Effector memory CD4-positive, alpha-beta T cell (primary cell): ENCODE measurements at places on chromosomes 7 and 10.

DNA sequence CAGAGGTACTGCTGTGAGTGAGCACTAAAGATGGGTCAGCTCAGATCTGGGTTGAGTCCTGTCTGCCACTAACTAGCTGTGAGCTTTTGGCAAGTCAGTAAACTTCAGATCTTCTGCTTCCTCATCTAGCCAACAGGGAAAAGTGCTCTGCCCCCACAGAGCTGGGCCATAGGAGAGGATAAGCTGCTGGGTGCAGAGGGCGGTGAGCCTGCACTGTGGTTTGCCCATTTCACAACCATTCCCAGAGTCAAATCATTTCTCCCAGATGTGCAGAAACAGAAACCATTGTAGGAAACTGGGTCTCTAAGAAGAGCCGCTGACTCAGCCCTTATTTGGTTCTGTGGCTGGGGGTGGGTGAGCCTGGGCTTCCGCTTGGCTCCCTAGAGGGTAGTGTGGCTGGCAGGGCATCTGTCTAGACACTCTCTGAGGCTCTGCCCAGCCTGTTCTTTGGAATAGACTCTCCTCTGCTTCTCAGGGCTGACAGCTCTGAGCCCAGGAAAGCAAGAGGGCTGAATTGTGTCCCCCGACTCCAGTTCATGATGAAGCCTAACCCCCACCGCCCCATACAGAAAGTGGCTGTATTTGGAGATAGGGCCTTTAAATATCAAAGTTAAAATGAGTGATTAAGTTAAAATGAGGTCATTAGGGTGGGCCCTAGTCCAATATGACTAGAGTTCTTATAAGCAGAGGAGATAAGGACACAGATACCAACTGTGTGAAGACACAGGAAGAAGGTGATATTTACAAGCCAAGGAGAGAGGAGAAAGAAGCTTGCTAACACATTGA is 29.5 kb upstream of the ARHGAP22 start:
- no peak overlapping the region for H3K4me3 ChIP-seq
- no peaks in the 10 kb centered on the region for H3K36me3 ChIP-seq
- H3K27me3 ChIP-seq: no peaks in the 10 kb centered on the region
- DNase-seq: no peak

- no peaks in the 10 kb centered on the region for H3K36me3 ChIP-seq
- DNase-seq: peak; percentile 31
- peaks cover 31% of the 10 kb centered on the region for H3K4me1 ChIP-seq
- no peaks in the 10 kb centered on the region for H3K27me3 ChIP-seq
Observed at GRCh38 chr10:28367929-28368484, 65.1 kb upstream of the MPP7 start.

DNA sequence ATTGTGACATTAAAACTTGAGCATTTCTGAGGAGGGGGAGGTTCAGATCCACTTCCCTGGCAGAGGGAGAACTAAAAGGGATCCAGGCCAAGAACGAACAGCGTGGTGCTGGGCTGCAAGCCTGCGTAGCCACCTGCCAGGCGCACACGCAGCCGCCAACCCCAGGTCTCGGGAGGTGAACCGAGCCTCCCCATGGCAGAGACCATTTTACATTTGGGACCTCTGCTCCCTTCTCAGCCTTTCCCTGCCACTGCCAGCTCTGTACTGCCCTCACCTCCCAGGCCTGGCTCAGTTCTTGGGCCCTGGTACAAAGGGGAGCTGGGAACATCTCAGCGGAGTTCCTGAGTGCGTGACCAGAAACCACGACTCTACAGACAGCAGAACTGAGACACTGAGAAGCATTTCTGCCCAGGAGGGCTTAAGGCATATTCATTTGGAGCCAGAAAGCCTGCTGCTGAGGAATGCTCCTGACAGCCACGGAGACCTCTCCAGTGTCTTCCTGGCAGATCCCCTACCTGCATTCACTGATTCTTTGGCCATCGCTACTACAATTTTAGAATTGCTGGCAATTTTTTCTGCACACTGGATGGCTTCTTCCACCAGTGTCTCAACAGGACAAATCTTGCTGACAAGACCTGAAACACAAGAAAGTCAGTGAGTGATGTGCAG is 7.6 kb downstream of the ECHS1 start:
- no peak overlapping the region for H3K27ac ChIP-seq
- H3K4me1 ChIP-seq: no peaks in the 10 kb centered on the region
- no peaks in the 10 kb centered on the region for H3K27me3 ChIP-seq
- H3K4me3 ChIP-seq: no peak overlapping the region
- H3K36me3 ChIP-seq: peaks cover 44% of the 10 kb centered on the region

- H3K27me3 ChIP-seq: no peaks in the 10 kb centered on the region
- no peaks in the 10 kb centered on the region for H3K36me3 ChIP-seq
- H3K27ac ChIP-seq: no peak overlapping the region
- H3K4me3 ChIP-seq: no peak overlapping the region
- no peaks in the 10 kb centered on the region for H3K4me1 ChIP-seq
- DNase-seq: no peak
Observed at GRCh38 chr7:139744768-139745677, 32.8 kb downstream of the HIPK2 start.

DNA sequence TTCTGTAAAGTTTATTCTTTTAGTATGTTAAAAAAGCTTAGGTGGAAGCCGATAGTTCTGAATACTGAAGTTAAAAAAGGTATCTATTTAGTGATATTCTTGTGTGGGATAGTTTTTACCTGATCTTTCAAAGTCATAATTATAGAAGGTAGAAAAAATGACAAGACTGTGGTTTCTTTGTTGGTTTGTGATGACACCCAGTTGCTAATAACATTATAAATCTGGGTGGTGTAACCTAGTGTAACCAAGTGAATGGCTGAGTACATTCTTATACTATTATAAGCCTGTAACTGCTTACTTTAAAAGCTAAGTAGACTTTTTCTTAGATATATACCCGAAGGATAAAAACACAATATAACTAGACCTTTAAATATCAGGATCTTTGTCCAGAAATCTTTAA is 2.3 kb downstream of the CDK13 start:
- H3K27me3 ChIP-seq: no peaks in the 10 kb centered on the region
- peak overlapping the region; percentile 97 for H3K4me3 ChIP-seq
- H3K27ac ChIP-seq: peak overlapping the region; percentile 98
- no peak for DNase-seq
- H3K36me3 ChIP-seq: no peaks in the 10 kb centered on the region

GRCh38 chr7:42693722-42694121 is 218.1 kb downstream of the C7orf25 start:
- no peaks in the 10 kb centered on the region for H3K27me3 ChIP-seq
- H3K4me3 ChIP-seq: no peak overlapping the region
- no peak for DNase-seq
- no peaks in the 10 kb centered on the region for H3K4me1 ChIP-seq
- no peaks in the 10 kb centered on the region for H3K36me3 ChIP-seq

DNA sequence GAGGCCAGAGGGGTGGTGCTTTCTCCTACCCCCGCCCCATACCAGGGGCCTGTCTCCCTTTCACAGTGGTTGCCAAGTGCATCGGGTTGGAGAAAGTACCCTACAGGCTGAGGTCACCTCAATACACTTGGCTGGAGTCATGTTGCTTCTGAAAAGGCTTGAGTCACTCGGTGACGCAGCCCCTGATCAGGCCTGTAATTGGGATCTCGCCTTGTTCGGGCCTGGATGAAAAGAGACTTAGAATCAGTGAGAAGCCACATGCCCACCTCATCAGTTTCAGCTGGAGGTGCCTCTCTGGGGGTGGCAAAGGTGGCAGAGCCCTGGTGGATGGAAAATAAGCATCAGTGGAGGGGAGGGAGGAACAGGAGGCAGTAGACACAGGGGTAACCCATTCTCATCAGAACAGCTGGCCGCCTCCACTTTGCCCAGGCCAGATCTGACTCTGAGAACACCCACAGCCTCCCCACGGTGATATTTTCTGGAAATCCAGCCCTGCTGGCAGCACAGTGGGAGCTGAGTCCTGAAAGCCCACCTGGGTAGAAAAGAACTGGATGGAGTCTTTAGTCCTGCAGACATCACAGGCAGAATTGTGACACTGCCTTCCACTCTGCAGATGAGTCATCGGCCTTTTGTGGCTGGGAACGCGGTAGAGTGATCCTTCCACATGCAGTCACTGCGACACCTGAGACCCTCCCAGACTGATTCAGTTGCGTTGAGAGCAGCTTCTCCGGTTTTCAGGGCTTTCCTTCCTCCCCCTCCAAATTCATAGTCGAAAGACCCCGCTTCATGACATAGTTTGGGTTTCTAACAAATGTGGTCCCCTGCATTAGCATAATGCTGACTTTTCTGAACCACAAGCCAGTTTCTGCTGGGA is 108.0 kb downstream of the GRK5 start:
- H3K27ac ChIP-seq: no peak overlapping the region
- H3K4me3 ChIP-seq: no peak overlapping the region
- no peaks in the 10 kb centered on the region for H3K27me3 ChIP-seq
- peak; percentile 13 for DNase-seq

GRCh38 chr7:157263156-157263555 is 73.6 kb upstream of the DNAJB6 start:
- H3K36me3 ChIP-seq: peaks cover 51% of the 10 kb centered on the region
- H3K27ac ChIP-seq: no peak overlapping the region
- H3K27me3 ChIP-seq: no peaks in the 10 kb centered on the region
- H3K4me3 ChIP-seq: no peak overlapping the region
- no peak for DNase-seq
- H3K4me1 ChIP-seq: no peaks in the 10 kb centered on the region

DNA sequence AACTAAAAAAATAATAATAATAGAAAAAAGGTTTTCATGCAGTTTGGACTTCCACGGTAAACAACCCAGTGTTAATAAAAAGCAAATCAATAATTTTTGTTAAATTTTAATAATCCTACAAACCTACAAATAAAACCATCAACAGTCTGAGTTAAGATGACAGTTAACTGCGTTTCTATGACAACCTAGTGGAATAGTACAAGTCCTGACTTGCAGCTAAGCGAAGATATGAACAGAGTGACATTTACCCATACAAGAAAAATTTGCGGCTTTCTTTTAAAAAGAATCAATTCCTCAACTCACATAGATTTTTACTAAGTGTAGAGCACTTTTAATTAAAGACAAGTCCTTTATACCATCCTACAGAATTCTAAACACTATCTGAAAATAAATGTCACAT is 35.6 kb downstream of the VPS41 start:
- H3K4me1 ChIP-seq: no peaks in the 10 kb centered on the region
- no peak overlapping the region for H3K27ac ChIP-seq
- peaks cover 3% of the 10 kb centered on the region for H3K36me3 ChIP-seq
- no peaks in the 10 kb centered on the region for H3K27me3 ChIP-seq

GRCh38 chr10:92278996-92279696 is 11.7 kb downstream of the CPEB3 start:
- H3K27me3 ChIP-seq: no peaks in the 10 kb centered on the region
- no peak for DNase-seq
- H3K27ac ChIP-seq: no peak overlapping the region
- no peaks in the 10 kb centered on the region for H3K36me3 ChIP-seq

- no peaks in the 10 kb centered on the region for H3K27me3 ChIP-seq
- H3K27ac ChIP-seq: no peak overlapping the region
- H3K4me3 ChIP-seq: no peak overlapping the region
- H3K4me1 ChIP-seq: no peaks in the 10 kb centered on the region
- DNase-seq: no peak
- H3K36me3 ChIP-seq: no peaks in the 10 kb centered on the region
Observed at GRCh38 chr7:8714791-8715190, 281.4 kb downstream of the NXPH1 start.

DNA sequence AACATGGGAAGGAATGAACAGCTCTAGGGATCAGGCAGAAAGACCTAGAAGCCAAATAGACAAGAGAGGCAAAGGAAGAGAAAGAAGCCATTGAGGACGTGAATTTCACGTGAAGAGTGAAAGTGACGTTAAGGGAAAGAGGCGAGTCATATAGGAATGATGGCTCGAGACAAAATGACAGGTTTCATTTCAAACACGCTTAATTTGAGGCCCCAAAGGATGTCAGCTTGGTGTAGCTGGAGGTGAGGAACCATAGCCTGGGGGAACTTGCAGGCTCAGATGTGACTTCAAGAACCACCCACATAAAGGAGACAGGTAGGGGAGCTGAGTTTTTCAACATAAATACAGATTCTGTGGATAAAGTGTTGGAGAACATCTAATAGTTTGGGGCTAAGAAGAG is 84.3 kb upstream of the ATP6V0A4 start:
- H3K36me3 ChIP-seq: no peaks in the 10 kb centered on the region
- no peak overlapping the region for H3K4me3 ChIP-seq
- DNase-seq: no peak
- no peaks in the 10 kb centered on the region for H3K4me1 ChIP-seq

DNA sequence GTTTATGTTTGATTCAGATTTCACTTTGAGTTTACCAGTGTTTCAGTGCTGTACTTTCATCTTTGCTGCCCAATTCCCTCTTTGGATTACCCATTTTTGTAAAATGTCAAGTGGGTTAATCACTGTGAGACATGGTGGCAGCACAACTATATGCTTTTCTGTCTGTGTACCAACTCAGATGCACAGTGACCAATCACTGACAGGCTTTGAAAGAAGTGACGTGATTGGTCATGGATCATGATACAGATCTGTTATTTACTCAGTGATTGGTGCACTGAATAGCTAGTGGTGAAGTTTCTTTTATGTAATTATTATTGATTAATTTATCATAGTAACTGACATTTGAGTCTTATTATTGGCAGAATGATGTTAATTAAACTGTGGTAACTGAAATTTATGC is 126.9 kb downstream of the SDK1 start:
- H3K27ac ChIP-seq: no peak overlapping the region
- no peaks in the 10 kb centered on the region for H3K4me1 ChIP-seq
- DNase-seq: no peak
- H3K36me3 ChIP-seq: no peaks in the 10 kb centered on the region

GRCh38 chr10:101858723-101859500 is 15.3 kb upstream of the KCNIP2 start:
- H3K36me3 ChIP-seq: no peaks in the 10 kb centered on the region

DNA sequence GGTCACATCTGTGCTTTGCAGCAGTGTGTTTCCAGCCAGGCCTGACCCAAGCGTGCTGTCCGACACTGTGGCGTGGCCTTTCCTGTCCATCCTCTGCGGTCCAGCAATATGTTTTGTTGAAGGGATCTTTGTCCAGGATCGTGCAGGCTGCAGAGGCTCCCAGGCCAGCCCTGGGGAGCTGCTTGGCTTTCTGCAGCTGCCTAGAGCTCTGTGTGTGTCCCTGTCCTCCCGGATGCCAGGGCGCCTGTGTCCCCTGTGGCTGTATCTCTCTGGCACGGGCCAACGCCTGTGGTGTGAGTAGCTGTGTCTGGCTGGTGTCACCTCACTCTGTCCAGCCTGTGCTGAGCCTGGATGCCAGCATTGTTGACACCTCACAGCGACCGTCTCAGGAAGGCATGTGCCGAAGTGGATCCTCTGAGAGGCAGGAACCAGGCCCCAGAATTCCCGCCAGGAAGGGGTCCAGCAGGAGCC is 94.5 kb downstream of the INPP5A start:
- no peak overlapping the region for H3K4me3 ChIP-seq
- H3K27ac ChIP-seq: no peak overlapping the region
- no peak for DNase-seq
- no peaks in the 10 kb centered on the region for H3K36me3 ChIP-seq
- no peaks in the 10 kb centered on the region for H3K27me3 ChIP-seq

GRCh38 chr10:119198438-119198837 is 8.9 kb upstream of the GRK5 start:
- no peak for DNase-seq
- no peak overlapping the region for H3K4me3 ChIP-seq
- no peaks in the 10 kb centered on the region for H3K4me1 ChIP-seq
- H3K36me3 ChIP-seq: no peaks in the 10 kb centered on the region
- no peak overlapping the region for H3K27ac ChIP-seq
- H3K27me3 ChIP-seq: no peaks in the 10 kb centered on the region
